ENCODE measurements at places on chromosomes 5 and 9.

GRCh38 chr9:114056527-114056926, 21.6 kb downstream of the AMBP start:
- DNase-seq, result no peak

GRCh38 chr5:93327605-93328004, 253.4 kb downstream of the NR2F1-AS1 start:
- no peak for DNase-seq

DNA sequence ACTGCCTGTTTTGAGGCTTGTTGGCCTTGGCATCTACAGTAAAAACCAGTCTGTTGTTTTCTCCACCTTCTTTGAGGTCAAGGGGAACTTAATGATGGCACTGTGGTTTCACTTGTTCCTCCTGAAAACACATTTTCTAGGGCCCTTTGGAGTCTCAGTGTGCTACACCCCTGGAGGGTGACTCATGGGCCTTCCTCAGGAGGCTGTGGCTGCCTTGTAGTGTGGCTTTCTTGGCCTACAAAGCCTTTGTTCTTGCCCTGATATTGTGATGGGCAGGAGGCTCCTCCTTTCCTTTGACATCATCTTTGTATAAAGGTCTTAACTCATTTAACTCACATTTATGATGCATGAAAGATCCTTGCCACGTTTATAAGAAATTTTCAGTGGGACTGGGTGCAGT, 56.3 kb upstream of the GPBP1 start:
- no peak for DNase-seq

DNA sequence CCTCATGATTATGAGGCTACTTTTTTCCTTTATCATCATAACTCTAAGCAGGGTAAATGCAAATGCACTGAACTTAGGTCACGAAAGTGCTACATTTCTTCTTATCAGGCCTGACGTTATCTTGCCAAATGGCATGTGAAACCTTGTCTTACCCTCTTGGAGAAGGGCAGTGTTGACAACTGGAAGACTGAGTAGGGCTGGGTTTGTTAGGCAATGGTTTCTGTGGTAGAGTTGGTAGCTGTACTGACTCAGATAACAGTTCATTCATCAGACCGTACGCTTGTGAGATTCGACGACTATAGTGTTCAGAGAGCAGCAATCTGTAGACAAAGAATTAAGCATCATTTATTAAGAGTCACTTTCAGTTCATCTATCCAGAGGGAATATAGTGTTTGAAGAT, 127.7 kb downstream of the CPLANE1 start:
- DNase-seq, result no peak

- DNase-seq, result no peak
These were observed 533.5 kb downstream of the ZNF608 start for GRCh38 chr5:124212934-124213333.

Measured in NCI-H1694 treated with DMSO at 0.1 percent for 48 hours (cell line).